Stimulated activated memory B cell treated with anti-CD40 and anti-IgM and Interleukin-4, amounts not matched to agents 10 μg/mL and 1 μg/mL and 100 μg/mL, for 72 hours (primary cell): ENCODE measurements at places on chromosomes 2 and 18.
A peak's percentile ranks its signal among the peaks of the same experiment; 100 is the strongest.

DNA sequence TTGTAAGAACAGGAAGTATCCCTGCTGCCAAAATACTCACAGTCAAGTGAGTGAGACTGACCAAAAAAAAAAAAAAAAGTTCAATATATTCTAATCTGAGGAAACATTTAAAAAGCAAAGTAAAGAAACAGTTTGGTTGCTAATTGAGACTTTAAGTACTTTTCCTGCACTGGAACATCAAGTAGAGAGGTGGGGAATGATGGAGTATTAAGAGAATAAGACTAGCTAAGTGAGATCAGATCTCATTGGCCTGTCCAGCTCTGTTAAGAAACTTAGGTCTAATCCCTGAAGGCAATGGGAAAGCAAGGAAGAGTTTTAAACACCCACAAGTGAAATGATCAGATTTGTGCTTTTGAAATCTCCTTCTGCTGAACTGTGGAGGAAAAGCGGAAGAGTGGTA is 27.8 kb upstream of the MAP4K3 start:
- no peak for ATAC-seq

DNA sequence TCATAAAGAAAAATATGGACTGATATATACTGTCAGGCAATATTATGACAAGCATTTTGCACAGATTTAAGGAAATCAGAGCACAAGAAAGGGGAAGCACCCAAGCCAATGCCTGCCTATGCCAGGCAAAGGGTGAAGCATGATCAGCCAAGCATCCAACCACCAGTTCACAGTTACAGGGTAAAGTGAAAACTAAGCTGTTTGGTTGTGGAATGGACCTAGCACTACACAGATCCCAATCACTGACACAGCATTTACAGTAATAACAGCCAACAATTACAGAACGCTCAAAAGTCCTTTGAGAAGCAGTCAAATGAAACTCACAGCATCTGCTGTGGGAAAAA is 90.3 kb downstream of the SP3 start:
- peak; percentile 99 for ATAC-seq

GRCh38 chr18:46312221-46312620 is 208.0 kb downstream of the HAUS1 start:
- ATAC-seq, result no peak

DNA sequence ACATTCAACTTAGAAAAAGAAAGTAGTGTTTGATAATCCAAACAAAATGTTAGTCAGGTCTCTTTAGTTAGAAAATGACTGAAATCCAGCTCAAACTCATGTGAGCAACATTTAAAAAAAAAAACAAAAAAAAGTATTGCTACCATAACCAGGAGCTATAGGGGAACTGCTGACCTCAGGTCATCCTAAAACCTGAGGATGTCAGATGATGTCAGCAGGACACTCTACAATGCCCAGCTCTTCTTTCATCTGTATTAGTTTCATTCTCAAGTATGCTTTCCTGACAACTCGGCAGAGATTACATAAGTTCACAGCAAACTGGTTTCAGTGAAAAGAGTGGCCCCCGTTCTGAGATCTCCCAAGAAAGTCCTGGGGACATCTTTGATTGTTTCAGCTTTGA is 4.2 kb upstream of the ESCO1 start:
- no peak for ATAC-seq

- ATAC-seq, result no peak
Measured at GRCh38 chr2:133040170-133040569, 370.2 kb upstream of the LYPD1 start.

DNA sequence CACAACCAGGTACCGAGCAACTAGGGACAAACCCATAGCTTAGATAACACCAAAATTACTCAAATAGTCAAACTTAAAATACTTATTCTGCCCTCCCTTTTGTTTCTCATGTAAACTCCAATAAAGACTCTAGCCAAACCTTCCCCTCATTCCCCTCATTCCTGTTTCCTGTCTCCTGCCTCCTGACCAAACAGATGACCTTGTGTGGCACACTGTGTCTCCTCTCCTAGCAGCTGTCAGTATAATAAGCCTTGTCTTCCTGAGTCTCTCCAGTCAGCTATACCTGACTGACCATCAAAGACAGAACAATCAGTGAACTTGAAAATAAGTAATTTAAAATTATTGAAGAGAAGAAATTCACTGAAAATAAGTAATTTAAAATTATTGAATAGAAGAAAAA is 14.3 kb downstream of the SULT1C4 start:
- ATAC-seq, result no peak

DNA sequence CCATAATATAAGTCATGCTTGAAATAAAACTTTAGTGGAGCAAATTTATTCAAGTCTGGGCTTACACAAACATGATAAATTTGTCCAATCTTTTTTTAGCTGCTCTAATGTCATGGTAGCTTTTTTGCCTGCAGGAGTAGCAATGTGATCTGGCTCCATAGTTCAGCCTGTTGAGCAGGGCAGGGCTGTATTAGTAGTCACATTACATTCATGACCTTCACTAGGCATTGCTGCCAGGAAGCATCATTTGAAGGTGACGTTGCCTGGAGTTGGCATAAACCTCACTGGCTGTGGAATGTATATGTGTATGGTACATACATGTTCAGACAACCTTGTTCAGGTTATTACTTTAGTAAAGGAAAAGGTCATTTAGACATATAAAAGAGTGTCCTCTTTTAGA is 76.6 kb downstream of the CCDC85A start:
- no peak for ATAC-seq

- ATAC-seq, result peak; percentile 28
Measured at GRCh38 chr2:96342085-96342484, 6.5 kb downstream of the NCAPH start.

- no peak for ATAC-seq
Measured at GRCh38 chr2:238997137-238997390, 149.2 kb downstream of the TWIST2 start.

- ATAC-seq, result peak; percentile 42
Measured at GRCh38 chr2:174023591-174024523, 58.7 kb upstream of the SP3 start.

DNA sequence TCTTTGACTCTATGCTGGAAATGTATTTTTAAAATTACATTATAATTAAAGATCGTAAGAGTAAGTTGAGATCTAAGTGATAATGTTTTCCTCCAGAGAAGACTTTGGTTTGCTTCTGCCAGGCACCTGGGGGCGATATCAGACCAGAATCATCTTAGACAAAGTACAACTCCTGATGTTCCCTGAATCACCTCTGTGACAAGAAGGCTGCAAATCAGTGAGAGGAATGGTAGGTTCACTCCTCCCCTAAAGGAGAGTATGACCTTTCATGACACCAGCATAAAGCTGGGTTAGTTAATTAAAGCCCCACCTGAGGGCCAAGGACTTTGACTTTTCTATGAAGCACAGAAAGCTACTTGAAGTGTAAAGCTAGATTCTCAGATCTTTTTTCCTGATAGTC is 114.4 kb upstream of the DTNA start:
- no peak for ATAC-seq

GRCh38 chr18:50853863-50854271 is 25.1 kb upstream of the ME2 start:
- ATAC-seq, result no peak

- ATAC-seq, result peak; percentile 72
Measured at GRCh38 chr2:205293559-205293958, 388.7 kb upstream of the NRP2 start.

GRCh38 chr2:142308744-142309143 is 177.9 kb upstream of the LRP1B start:
- ATAC-seq, result no peak

DNA sequence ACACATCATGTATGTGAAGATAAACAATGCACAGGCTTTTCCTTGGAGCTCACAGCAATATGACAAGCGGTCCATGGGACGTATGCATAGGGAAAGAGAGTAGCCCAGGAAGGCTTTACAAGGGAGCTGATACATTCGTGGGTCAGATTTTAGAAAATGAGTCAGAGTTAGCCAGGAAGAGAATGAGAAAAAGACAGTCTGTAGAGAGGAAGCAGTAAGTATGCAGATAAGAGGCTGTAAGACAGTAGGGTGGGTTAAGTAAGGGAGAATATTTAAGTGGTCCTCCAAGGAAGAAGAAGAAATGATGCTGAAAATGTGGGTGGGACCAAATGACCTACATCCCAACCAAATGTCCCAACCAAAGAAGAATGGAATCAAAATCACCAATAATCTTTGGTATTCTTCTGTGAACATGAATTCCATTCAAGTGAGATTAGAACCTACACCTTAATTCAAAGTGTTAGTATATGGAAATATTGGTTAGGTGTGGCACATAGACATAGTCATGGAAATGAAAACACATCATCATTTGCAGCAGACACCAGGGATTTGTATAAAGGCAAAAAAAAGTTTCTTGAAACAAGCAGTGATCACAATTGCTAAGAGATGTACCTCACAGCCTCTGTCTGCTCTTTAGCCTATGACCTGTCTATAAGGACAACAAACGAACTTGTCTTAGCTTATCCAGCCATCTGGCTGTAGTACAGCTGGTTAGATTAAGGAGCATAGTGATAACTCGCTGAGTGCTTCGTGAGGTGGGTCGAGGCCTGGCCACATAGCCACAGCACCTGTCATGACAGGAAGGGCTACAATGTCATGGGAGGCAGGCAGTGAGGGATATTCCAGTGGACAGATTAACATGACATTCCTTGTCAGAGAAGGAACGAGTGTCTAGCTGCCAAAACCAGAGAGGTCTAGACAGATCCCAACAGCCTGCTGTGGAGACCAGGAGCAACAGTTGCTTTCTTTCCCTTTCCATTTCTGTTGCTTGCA is 133.6 kb downstream of the ALK start:
- ATAC-seq, result no peak

GRCh38 chr2:19785867-19786266 is 115.9 kb downstream of the TTC32 start:
- no peak for ATAC-seq

DNA sequence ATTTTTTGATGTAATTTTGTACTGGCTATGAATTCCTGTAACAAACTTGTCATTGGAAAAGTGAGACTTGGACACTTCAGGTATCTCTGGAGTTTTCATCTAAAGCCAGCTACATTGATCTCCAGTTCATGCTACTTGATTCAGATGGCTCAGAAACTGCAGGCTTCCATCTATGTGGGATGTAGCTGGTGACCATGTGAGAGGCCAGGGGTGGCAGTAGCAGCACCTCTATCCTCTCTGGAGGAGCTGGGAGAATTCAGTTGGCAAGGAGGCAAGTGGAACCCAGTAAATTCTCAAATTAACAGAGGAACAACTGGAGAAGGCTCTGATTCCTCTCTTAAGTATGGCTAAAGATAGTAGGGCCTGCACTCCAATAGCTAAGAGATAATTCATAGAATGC is 10.0 kb upstream of the SPTBN1 start:
- ATAC-seq, result no peak

GRCh38 chr18:8142131-8142711 is 467.0 kb upstream of the RAB12 start:
- ATAC-seq, result no peak

DNA sequence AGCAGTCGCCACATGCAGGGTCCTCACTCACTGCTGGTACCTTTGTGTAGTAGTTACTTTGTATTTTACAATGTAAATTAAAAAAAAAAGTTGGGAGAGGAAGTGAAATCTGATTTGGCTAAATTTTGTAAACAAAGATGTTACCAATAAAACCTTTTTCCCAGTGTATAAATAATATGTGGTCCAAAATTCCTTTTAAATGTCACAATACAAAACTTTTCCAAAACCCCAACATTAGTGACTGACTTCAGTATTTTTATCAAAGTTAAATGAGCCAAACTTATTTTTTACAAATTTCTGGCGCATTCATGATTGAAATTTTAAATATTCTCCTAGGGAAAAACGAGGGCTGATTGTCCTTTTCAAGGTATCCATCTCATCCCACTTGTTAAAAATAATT is 239.9 kb downstream of the AGAP1 start:
- no peak for ATAC-seq

DNA sequence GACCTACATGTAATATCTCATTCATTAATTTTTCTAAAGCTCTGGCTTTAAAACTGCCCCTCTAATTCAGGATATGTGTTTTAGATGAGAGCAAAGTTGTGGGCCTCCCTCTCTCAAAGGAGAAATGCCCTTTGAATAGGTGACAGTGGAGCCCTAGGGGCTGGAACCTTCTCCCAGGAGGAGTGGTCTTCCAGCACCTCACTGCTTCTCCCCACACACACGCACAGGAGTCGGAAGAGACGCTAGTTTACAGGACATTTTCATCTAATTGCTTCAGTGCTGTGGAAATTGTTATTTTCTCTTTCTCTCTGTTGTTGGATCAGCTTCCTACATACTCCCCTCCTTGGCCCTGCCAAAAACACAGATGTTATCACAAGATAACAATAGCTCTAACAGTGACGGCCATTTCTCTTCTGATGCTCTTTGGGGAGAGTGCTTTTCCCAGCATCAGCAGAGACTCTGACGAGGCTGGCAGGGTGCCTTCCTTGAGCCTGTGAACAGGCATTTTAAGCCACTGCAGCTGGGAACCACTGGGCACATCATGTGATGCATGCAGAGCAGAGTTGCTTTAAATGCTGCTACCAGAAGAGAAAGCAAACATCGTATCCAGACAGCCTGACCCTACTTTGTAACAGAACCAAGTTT is 209.4 kb upstream of the SP5 start:
- no peak for ATAC-seq

- no peak for ATAC-seq
Measured at GRCh38 chr2:160214461-160215445, 14.7 kb upstream of the ITGB6 start.

- no peak for ATAC-seq
Measured at GRCh38 chr2:219521066-219521880, 7.0 kb downstream of the ASIC4 start.

DNA sequence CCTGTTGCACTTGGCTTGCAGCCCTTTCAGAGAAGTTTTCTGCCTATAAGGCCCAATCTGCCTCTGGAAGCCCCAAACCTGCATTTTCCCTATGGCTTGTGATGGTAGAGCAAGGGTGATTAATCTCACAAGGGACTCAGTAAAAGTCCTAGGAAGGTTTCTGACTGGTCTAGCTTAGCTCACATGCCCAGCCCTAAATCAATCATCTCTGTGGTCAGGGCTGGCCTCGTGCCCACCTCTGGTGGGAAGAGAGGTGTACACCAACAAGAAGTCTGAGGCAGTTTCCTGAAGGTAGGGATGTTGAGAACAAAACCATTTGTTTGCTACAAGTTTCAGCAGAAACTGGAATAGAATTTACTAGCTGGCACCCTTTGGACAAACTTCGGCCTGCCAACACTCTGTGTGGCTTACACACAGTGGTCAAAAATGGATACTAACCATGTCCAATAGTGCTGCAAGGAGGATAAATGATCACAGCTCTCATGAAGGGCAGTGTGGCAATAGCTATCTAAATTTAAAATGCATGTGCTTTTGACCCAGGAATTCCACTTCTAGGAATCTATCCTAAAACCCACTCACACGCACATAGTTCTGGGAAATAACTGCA is 96.4 kb downstream of the EN1 start:
- no peak for ATAC-seq
